ENCODE measurements at places on chromosomes 13 and 19.
A peak's percentile ranks its signal among the peaks of the same experiment; 100 is the strongest.

- DNase-seq, result no peak
Measured at GRCh38 chr19:31541396-31541795, 192.2 kb upstream of the TSHZ3 start.

DNA sequence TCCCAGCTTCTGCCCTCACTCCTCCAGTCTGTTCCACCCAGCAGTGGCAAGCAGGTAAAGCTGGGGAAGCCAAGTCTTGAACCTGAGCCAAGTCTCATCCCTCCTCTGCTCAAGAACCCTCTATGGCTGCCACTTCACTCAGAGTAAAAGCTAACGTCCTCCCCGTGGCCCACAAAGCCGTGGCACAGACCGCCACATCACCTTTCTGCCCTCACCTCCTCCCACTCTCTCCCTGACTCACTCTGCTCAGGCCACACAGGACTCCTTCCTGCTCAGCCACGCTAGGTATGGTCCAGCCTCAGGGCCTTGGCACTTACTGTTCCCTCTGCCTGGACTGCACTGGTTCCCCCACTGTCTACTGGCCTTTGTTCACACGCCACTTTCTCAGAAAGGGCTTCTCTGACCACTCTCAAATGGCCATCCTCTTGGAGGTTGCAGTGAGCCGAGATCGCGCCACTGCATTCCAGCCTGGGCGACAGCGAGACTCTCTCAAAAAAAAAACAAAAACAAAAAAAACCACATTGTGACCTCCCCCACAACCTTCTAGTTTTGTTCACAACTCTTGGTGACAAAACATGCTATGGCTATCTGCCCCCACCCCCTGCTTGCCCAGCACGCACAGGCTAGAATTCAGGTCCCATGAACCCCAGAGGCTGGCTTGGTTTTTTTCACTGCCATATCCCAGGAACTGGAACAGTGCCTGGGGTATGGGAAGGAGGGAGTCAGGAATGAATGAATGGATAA, 15.8 kb downstream of the NDUFB7 start:
- no peak for DNase-seq

- no peak for DNase-seq
Measured at GRCh38 chr13:97185291-97185690, 36.8 kb upstream of the MBNL2 start.

- DNase-seq, result no peak
Measured at GRCh38 chr19:49524812-49525455, 2.9 kb upstream of the RCN3 start.

GRCh38 chr13:91894316-91894715, 495.9 kb downstream of the GPC5 start:
- DNase-seq, result peak; percentile 47

GRCh38 chr13:104270731-104271130, 1204.5 kb upstream of the SLC10A2 start:
- no peak for DNase-seq

DNA sequence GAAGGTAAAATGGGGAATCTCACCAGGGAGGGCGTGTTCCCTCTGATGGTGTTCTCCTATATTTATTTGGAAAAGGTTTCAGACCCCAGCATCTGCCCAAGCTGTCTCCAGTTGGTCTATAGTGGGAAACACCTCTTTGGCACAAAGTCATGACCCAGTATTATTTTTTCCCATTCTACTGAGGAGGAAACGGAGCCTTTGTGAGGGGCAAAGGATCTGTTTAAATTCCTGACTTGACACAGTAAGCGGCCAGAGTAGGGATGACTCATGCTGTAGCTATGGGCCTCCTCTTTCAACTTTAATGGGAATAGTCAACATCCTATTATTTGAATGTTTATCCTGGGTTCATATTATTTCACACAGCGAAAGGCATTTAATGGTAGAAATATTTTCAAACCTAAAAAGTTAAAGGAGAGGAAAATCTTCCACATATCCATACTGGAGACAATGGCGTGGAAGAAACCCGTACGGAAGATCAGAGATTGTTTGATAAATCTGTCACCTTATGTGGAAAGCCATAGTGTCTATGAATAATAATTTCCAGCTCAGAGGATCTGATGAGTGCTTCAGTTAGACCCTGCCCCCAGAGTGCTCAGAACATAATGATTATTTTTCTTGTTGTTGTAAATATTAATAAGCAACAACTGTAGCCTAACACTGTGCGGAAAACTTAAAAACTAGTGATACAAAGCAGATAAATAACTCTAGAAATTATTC, 126.0 kb downstream of the FOXO1 start:
- peak; percentile 36 for DNase-seq

GRCh38 chr13:42422681-42423080, 150.7 kb downstream of the AKAP11 start:
- no peak for DNase-seq

DNA sequence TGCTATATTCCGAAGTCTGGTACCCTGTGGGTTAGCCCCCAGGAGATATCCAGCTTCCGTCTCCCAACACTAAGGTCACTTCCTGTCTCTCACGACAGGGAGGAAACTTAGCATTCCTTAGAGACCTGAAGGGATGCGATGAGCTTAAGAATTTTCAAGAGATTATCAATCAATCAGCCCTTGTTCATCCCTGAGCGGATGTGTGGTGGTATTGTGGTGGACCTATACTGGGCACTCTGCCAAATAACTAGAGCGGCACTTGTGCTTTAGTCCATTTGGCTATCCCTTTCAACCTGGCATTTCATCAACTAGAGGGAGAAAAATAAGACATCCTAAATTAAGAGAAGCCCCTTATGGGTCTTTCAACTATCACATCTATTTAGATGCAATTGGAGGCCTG, 30.9 kb upstream of the ZNF562 start:
- DNase-seq, result no peak

GRCh38 chr13:33639158-33639557, 178.8 kb upstream of the RFC3 start:
- DNase-seq, result peak; percentile 90

GRCh38 chr13:84917252-84917878, 881.9 kb downstream of the SLITRK6 start:
- DNase-seq, result no peak

DNA sequence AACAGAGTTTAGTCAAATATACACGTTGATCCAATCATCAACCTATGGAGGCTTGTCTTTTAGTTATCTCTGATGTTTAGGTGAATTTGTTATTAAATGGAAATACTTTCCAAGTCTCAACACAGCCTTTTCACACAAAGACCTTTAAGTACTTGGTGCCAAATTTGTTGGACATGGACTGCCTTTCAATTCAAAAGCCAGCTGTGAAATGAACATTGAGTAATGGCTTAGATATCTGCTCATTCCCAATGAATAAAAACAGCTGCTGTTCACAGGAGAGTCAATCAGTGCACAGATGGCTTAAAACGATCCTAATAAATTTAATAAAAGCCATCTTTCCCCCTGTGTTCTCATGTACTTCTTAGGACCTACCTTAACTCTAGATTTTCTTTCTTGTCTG, 19.9 kb upstream of the DHRS12 start:
- DNase-seq, result no peak

DNA sequence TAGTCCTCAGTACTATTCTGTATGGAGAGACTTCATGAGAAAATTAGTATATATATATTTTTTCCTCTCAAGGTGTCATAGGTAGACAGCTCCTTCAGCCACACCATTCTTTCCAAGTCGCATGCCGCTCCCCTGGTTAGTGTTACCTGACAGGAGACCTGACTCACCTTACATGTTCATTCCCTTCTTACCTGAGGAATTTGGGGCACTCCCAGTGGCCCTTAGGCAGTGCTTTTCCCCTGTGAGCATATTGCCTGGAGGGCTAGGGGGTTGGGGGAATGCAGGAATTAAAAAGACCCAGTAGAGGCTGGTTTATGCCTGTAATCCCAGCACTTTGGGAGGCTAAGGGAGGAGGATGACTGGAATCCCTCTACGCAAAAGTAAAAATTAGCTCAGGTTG, 9.0 kb upstream of the ACTN4 start:
- no peak for DNase-seq

- no peak for DNase-seq
Measured at GRCh38 chr19:50328224-50328872, 829 bp downstream of the KCNC3 start.

- no peak for DNase-seq
Measured at GRCh38 chr13:49305792-49306425, 58.2 kb downstream of the CDADC1 start.

- no peak for DNase-seq
Measured at GRCh38 chr13:25741796-25742195, 310.0 kb downstream of the SHISA2 start.

DNA sequence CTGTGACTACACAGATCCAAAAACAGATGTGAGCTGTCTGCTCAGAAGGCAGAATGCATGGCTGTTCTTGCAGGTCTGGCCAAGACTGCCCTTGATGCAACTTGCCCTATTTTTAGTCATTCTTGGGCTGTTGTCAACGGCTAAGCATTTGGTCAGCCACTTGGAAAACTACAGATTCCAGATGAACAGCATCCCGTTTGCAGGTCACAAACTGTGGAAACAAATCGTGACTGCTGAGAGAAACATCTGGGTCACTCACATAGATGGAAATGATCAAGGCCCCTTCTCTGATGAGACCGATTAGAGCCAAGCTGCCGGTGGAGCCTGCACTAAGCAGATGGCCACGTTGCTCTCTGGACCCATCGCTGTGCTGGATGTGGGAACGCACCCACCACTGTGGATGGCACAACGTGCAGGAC, 15.4 kb upstream of the METTL21C start:
- no peak for DNase-seq

DNA sequence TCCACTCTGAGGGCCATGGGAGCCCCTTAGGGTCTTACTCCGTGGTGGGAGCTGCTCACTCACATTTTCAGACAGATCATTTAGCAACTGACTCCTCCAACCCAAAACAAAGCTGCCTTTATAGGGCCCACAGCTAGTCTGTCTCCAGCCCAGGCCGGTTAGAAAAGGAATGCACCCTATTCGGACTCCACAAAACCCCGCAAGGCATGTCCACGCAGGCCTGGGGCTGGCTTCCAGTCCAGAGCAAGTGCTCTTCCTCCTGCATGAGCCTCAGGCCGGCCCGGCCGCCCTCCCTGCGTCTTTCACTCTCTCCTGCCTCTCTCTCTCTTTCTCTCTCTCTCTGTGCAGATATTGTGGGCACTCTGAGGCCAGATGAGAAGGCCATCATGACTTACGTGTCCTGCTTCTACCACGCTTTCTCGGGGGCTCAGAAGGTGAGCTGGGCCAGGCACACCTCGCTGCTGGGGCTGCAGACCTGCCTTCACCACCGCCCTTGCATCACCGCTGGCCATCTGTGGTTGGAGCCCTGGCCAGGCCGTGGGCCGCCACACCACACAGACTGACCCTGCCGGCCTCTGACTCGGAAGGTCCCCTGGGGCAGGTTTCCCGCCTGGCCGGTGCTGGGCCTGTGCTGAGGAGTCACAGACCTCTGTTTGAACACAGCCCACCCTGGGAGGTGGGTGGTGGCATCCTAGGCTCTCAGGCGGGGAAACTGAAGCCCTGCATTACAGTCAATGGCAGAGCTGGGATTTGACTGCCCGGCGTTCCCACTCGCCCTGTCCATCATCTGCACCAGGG, 33.1 kb downstream of the CAPN12 start:
- DNase-seq, result no peak

DNA sequence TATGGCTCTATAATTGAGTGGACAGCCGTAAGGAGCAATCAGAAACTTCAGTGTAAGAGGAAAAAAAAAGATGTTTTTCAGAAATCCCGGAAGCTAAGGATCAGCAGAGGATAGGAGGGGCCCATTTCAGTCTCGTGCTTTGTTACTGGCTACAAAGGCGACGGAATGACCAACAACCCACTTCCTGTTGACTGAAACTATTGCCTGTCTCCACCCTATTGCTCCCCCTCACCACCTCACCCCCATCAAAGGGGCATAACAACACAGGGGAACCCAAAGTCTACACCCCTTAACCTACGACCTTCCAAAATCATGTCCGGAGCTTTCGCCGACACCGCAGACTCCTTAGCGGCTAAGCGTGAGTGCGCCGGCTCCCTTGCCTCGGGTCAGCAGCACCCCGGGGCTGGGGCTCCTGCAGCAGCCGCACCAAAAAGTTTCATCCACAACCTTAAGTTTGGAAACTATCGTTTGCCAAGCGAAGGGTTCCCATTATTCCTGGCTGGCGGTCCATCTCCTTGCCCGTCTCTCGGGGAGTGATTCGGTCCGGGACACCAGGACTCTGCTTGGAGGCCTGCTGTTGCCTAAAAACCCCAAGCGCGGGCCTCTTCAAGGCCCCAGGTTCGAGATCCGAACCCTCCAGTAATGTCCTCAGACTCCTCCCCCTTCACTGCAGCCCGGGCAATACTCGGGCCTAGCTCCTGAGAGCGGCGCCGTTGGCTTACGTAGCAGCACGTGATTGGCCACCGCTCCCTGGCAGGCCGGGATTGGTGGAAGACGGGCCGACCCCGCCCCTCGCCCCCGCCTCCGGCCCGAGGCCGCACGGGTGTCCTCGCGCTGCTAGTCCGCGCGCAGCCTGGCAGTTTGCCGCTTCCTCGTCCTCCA, at the start of gene TPP2:
TSS of gene TPP2 (plus strand) at position 840 of the 882 bp plus-strand sequence. CDS start 53 bp downstream, outside the sequence.
- peak; percentile 96 for DNase-seq

GRCh38 chr19:13430790-13431582, 75.3 kb downstream of the CACNA1A start:
- DNase-seq, result no peak

GRCh38 chr13:76837801-76838200, 48.4 kb downstream of the KCTD12 start:
- no peak for DNase-seq

- no peak for DNase-seq
Measured at GRCh38 chr13:74046431-74046830, 87.8 kb downstream of the KLF12 start.

GRCh38 chr13:62067821-62068220, 652.2 kb upstream of the PCDH20 start:
- DNase-seq, result no peak

DNA sequence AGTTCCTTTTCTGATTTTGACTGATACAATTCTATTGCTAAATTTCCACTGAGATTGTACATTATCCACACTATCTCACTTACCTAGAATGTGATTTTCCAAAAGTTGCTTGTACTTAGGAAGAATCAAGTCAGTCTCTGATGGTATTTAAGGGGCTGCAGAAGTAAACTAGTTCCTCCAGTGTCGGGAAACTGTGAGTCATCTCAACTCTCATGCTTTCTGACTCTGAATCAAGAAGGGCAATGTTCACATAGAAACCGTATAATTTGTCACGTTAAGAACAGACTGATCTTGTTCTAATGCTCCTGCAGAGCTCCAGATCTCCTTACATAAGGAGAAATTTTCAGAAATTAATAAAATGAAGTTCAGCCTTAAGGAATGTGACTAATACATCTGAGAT, 369.3 kb downstream of the KLF5 start:
- peak; percentile 67 for DNase-seq

DNA sequence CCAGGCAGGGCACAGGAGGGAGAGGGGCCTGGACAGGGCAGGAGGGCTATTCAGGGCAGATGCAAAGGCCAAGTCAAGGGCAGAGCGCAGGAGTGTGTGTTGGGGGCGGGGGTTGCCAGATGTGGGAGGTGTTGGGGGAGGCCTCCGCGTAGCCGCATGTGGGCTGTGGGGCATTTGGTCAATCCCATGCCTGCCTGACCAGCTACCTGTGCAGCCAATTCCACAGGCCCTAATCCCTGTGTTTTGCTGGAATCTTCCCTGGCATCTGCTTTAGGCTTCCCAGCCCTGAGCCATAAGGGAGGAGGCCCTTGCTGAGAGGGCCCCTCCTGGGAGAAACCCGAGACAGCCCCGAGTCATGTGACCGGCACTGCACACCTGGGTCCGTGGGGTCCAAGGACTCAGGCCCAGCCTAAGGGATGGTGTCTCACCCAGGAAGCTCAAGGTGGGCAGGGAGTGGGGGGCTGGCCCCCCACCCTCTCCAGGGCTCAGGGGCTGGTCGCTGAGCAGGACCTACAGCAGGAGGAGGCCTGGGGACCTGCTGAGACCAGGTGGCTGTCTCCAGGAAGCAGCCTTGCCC, 20.3 kb downstream of the RFX1 start:
- no peak for DNase-seq

Data from skeletal muscle cell (primary cell).